ENCODE measurements at places on chromosomes 3 and 15.

DNA sequence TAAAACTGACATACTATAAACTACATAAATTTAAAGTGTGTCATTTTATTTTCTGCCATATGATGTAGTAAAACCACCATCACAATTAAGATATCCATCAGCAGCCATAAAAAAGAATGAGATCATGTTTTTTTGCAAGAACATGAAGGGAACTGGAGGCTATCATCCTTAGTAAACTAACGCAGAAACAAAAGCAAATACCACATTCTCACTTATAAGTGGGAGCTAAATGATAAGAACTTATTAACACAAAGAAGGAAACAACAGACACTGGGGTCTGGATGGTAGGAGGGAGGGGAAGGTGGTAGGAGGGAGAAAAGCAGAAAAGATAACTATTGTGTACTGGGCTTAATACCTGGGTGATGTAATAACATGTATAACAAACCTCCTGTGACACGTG, 24.6 kb downstream of the CCDC14 start:
- DNase-seq: no peak

DNA sequence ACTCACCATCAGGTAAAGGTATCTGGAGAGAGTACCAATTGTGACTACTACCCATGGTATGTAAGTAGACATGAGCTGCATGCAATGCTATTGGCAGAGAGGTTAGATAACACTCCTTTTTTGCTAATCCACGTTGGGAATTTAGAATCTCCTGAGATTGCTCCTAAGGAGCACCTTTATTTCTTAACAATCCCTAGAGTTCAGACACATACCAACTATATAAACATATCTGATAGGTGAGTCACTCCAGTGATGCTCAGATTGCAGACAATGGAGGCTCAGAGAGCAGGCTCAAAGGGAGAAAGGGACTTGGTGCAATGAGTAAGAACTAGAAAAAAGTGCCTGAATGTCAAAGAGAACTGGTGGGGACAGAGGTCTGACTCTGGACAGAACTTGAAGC, 47.0 kb upstream of the LRRFIP2 start:
- peak; percentile 86 for DNase-seq

DNA sequence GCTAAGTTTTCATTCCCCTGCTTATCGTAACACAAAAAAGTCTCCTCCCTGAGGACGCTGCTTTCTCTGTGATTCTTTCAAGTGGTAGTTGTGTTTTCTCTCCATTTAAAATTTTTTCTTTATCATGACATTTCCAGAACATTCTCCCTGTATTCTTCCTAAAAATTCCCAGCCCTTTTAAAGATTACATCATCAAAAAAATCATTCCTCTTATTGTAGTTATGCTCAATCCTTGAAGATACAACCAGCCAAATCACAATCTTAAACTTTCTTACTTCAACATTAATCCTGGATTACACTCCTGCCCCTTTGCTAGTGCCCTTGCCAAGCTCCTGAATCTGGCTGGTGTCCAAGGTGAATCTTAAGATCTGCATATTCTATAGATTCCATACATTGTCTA, 163.7 kb upstream of the CBLB start:
- DNase-seq: no peak

GRCh38 chr3:183698318-183698751, 738 bp downstream of the YEATS2 start:
- DNase-seq: peak; percentile 47

- DNase-seq: no peak
Measured at GRCh38 chr3:134799393-134799792, 4.3 kb downstream of the EPHB1 start.

GRCh38 chr3:24596626-24597025, 102.0 kb upstream of the THRB start:
- DNase-seq: no peak
